ENCODE measurements at places on chromosomes 7 and 10.

DNA sequence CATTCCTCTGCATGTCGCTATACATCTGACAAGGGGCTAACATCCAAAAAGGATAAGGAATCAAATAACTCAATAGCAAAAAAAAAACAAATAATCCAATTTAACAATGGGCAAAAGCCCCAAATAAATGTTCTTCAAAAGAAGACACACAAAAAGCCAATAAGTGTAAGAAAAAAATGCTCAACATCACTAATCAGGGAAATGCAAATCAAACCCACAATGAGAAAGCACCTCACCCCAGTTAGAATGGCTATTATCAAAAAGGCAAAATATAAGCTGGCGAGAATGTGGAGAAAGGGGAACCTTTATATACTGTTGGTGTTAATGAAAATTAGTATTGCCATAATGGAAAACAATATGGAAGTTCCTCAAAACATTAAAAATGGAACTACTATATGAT, 14.3 kb downstream of the ARHGAP12 start:
- DNase-seq = no peak

GRCh38 chr7:94205529-94205928, 189.2 kb upstream of the COL1A2 start:
- no peak for DNase-seq

- no peak for DNase-seq
These were observed 195.4 kb upstream of the ADARB2 start for GRCh38 chr10:1932692-1933094.

DNA sequence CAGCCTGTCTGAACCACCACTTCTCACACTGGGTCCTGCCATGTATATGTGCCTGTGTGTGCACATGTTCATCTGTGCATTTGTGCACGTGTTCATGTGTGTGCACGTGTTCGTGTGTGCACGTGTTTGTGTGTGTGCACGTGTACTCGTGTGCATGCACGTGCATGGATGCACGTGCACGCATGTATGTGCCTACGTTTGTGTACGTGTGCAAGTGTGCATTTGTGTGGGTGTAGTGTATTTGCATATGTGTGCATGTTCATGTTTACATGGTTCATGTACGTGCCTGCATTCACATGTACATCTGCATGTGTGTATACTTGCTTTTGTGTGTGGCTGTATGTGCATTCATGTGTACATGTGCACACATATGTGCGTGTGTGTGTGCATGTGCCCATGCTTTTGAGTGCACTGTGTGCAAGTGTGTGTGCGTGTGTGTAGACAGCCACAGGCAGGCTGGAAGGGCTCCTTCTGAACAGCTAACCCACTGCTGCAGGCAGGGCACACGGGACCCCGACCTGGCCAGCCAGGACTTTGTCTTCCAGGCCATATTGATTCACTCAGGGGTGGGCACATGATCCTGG, 28.2 kb downstream of the SLC29A4 start:
- DNase-seq = no peak

- no peak for DNase-seq
These were observed 300.9 kb upstream of the C7orf33 start for GRCh38 chr7:148289630-148290029.

- DNase-seq = no peak
These were observed 2.0 kb downstream of the GGCT start for GRCh38 chr7:30502470-30503251.

DNA sequence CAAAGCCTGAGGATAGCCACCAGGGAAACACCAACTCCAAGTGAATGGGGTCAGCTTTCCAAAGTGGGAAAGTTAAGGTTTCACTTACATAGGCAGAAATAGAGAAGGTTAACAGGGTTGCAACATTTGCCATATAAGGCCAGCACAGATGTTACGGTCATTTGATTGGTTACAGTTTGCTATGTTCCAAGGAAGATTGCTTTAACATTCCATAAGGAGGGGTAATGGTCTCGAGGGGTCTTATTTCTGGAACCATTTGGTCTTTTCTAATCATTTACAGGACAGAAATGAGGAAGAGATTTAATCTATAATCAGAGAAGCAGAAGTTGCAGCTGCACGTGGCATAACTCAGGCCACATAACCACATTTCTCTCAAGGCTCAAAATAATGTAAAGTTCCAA, 679.4 kb upstream of the C7orf33 start:
- peak; percentile 5 for DNase-seq

GRCh38 chr7:107029061-107029763, 15.3 kb upstream of the PRKAR2B start:
- DNase-seq = no peak

All from fibroblast of the conjunctiva (primary cell).